SIG-M5 (cell line): ENCODE measurements at places on chromosomes 1 and 21.

DNA sequence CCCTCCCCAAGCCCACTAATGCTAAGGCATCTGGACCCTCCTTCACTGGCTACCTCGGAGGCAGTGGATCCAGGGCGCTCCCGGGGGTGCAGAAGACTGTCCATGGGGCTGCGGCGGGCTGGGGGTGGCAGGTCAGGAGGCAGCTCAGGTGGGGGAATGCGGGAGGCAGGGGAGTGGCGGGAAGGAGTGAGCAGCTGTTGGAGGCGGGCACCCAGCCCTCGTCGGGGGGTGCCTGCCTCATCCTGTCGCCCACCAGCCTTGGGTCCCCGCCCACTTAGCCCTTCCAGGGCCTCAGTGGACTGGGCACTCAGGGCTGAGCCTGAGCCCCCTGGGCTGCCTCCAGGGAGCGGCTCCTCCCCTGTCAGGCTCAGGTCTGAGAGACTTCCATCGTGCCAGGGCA lies 10.7 kb upstream of the GATAD2B start:
- no peak for DNase-seq

GRCh38 chr21:45747802-45748445 lies 104.4 kb downstream of the PCBP3 start:
- DNase-seq = no peak

DNA sequence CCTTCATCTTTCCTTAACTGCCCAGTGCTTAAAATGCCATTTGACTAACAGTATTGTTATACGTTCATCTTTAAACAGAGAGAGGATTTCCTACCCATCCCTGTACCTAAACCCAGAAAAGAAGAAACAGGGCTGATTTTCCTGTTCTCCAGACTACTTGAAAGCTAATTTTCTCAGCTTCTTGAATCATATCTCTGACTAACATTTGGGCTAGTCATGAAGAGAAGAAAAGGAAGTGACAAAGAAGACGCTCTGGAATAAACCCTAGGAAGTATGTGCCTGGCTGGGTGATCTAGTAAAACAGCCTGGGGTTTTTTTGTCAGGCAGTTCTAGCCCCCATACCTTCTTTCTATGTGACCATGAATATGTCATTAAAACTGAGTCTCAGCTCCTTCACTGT lies 44.8 kb upstream of the SGIP1 start:
- no peak for DNase-seq

GRCh38 chr1:104092698-104093097 lies 343.0 kb downstream of the AMY1C start:
- DNase-seq = no peak

GRCh38 chr1:161122967-161123366 lies 5.1 kb downstream of the NIT1 start:
- DNase-seq = no peak

DNA sequence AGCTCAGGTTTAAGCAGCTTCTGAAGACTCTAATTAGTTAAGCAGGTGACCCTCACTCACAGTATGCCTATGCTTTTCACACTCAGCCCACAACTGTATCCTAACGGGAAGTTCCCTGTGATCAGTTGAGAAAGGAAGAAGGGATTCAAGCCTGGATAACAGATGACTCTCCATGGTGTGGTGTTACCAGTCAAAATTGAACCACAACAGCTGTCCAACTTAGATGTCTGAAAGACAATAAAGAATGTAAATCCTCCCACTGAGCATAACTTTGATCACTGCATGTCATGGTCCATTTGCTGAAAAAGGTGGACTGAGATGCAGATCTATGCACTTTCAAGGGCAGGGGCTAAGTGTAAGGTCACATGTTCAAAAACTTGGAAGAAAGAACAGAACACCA lies 32.3 kb upstream of the DIPK1A start:
- DNase-seq = no peak

- DNase-seq = no peak
Observed at GRCh38 chr1:59315529-59316463, 18.9 kb downstream of the FGGY start.

DNA sequence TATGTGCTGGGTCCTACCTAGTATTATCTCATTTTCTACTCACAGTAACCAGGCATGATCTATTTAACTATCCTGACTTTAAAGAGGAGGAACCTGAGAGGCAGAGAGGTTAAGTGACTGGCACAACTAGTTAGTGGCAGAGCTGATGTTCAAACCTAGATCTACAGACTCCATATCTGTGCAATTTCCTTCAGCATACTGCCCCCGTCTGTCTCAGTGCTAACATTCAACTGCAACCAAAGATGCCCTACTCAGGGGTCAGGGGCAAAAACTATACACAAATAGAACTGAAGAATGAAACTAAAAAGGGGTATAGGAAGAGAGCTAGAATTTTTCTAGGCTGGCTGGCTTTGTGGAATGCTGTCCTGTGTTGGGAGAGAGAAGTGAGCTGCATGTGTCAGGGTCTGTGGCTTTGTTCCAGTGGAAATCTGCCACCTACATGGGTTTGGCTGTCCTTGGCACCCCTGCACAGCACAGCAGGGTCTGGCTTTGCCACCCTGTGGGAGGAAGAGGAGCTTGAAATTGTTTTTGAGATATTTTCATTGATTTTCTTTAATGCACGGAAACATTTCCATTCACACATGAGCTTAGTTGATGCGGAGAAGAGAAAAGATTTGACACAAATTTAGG lies 368.5 kb downstream of the RPS6KC1 start:
- no peak for DNase-seq

GRCh38 chr1:240332672-240333071 lies 241.0 kb downstream of the FMN2 start:
- no peak for DNase-seq

DNA sequence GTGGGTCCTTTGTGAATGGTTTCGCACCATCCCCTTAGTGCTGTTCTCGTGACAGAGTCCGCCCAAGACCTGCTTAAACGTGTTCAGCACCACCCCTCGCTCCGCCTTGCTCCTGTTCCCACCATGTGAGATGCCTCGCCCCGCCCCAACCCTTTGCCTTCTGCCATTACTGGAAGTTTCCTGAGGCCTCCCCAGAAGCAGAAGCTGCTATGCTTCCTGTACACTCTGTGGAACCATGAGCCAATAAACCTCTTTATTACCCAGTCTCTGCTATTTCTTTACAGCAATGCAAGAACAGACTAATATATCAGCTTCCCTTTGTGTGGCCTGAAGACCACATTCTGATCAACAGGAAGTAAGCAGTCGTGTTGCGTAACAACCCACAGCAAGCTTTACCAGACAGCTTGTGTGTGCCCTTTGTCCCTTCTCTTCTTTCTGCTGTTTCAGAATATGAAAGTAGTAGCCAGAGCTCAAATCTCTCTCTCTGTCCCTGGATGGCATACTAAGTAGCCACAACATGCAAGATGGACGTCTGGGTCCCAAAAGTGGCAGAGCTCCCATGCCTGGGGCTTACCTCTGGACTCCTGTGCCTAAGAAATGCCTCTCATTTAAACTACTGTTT lies 14.1 kb downstream of the HENMT1 start:
- DNase-seq = peak; percentile 90

GRCh38 chr1:147264158-147264768 lies 21.8 kb downstream of the CHD1L start:
- no peak for DNase-seq

GRCh38 chr1:155697046-155697445 lies 8.2 kb downstream of the DAP3 start:
- no peak for DNase-seq

- no peak for DNase-seq
Observed at GRCh38 chr1:152997901-152998300, 3.6 kb upstream of the SPRR3 start.

DNA sequence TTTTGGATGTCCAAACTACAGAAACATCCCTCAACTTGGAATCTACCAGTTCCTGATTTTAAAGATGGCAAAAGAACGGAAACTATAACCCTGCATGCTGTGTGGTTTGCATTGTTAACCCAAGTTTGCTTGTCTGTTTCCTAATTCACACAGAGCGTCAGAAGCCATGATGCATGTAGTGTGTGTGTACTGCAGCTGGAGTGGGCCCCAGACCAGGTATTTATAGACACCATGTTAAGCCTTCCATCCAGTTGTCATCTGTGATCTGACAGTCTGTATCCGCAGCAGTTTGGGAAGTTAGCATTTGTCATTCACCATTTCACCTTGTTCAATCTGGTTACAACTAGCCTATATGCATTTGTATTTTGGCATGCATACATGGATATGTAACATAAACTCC lies 27.7 kb upstream of the PLEKHM2 start:
- DNase-seq = no peak

- DNase-seq = no peak
Observed at GRCh38 chr1:48571303-48571987, 99.4 kb upstream of the SPATA6 start.

DNA sequence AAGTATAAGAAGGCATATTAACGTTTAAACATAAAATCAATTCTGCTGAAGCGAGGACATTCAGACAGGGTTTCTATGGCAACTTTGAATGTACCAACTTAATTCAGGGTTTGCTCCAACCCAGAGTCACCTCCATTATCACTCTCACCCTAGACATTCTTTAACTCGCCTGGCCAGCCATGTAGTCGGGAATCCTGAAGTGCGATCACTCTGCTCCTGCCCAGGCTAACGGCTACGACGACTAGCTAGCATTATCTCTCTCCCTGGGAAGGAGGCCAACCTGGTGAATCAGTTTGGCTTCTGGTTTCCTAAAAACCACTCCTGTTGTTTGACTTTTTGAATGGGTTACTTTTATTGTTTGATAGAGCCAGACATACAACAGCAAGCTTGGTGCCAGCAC lies 38.9 kb upstream of the ZBTB18 start:
- DNase-seq = no peak

- DNase-seq = no peak
Observed at GRCh38 chr1:240304466-240304865, 212.8 kb downstream of the FMN2 start.

GRCh38 chr1:103373991-103374390 lies 151.5 kb upstream of the RNPC3 start:
- no peak for DNase-seq

GRCh38 chr1:198970916-198971315 lies 332.1 kb downstream of the PTPRC start:
- peak; percentile 84 for DNase-seq

DNA sequence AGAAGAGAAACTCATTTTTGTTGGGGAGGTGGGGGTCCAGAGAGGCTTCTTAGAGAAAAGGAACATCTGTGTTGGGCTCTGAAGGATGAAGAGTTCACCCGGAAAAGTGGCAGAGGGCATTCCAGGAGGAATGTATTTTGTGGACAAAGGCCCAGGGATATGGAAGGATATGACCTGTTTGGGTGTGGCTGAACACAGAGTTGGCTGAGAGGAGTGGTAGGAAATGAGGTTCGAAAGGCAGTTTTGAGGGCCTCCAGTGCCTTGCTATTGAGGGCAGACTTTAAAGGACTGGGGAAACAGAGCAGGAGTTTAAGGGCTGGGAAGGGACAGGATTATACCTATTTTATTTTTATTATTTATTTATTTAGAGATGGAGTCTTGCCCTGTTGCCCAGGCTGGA lies 27.3 kb upstream of the WASF2 start:
- no peak for DNase-seq

GRCh38 chr1:153942766-153943549 lies 3.6 kb downstream of the DENND4B start:
- DNase-seq = no peak

DNA sequence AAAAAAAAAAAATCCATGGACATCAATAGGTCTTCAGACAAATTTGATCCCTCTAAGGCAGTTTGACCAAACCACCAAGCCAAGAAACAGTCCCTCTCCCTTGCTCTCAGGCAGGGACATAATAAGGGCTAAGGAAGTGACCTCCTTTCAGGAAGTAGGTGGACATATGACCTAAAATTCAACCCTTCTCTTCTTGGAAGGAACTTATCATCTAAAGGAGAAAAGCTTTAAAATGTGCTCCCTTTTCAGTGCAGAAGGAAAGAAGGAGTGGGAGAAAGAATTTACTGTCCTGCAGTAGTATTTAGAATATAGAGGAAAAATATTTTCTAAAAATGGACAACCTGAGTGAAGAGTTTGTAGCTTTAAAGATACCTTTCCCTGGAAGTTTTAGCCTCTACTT lies 118.1 kb downstream of the DTL start:
- DNase-seq = no peak

GRCh38 chr1:82492159-82492558 lies 691.4 kb downstream of the ADGRL2 start:
- DNase-seq = no peak

DNA sequence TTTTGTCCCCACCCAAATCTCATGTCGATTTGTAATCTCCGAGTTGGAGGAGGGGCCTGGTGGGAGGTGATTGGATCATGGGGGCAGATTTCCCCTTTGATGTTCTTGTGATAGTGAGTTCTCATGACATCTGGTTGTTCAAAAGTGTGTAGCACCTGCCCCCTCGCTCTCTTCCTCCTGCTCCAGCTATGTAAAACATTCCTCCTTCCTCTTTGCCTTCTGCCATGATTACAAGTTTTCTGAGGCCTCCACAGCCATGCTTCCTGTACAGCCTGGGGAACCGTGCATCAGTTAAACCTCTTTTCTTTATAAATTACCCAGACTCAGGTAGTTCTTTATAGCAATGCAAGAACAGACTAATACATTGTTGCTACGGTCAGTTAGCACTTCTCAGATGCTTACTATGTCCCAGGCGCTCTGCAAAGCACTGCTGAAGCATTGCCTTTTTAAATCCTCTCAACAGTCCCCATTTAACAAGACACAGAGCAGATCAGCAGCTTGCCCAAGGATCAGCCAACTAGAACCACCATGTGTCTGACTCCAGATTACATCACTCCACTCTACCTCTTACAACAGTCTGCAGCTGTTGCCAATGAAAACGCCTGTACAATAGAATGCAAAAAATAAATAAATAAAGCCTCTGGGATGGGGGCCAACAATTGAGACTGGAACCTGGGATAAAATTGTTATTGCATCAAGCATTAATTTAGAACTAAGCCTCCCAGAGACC lies 52.4 kb upstream of the USP1 start:
- no peak for DNase-seq

GRCh38 chr1:36464605-36465393 lies 615 bp upstream of the MRPS15 start:
- DNase-seq = no peak

- no peak for DNase-seq
Observed at GRCh38 chr1:101264697-101265096, 27.9 kb downstream of the S1PR1 start.

GRCh38 chr21:38869946-38870345 lies 64.2 kb downstream of the ETS2 start:
- no peak for DNase-seq

- DNase-seq = no peak
Observed at GRCh38 chr1:78081980-78082860, 36.5 kb downstream of the GIPC2 start.

DNA sequence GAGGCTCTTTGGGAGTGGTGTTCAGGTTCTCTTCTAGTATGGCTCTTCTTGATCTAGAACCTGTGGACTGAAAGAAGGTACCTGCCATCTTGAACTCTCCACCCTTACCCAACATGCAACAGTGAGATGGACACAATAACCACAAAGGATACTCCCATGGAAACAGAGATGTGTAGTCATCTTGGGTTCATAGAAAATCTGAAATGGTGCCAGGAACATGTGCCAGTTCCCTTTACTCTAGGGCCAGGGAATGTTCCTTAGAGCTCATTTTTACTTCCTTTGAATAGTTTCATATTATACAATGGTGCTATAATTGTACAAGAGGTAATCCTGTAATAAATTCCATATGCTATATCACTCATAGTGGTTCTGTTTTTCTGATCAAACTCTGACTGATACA lies 13.2 kb upstream of the SCYL3 start:
- no peak for DNase-seq
